ENCODE measurements at places on chromosomes 1 and 21.

DNA sequence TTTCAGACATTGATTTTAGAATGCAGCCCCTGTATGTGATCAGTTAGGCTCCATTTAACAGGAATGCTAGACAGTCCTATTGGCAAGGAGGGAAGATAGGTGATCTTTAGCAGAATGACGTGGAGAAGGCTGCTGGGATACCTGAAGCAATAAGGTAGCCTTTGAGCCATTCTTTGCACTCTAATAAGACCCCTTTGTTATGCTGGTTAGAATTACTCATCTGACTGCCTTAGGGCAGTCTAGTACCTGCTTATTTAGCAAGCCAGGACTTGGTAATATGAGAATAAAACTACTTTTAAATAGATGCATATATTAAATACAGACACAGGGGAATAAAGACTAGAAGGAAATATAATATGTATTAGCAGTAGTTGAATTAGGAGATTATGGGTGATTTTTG is 29.1 kb downstream of the NGF start:
- no peak for ATAC-seq

DNA sequence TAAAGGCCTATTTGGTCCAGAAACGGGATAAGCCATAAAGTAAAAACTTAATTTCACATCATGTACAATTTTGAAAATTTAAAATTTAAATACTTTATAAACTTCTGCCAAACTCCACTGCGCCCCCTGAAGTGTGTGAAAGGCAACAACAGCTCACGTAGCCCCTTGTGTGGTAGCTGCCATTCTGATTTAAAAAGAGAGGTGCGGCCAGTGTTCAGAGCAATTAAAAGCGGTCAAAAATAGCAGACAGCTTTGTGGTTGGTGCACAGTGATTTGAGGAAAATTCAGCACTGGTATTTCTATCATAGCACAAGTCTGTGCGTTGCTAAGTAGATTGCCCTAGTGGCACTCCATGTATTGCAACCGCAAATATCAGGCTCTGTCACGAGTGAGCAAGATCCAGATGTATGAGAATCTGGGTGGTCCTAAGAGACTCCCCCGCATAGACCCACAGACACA is 122.5 kb downstream of the ATG4C start:
- no peak for ATAC-seq

DNA sequence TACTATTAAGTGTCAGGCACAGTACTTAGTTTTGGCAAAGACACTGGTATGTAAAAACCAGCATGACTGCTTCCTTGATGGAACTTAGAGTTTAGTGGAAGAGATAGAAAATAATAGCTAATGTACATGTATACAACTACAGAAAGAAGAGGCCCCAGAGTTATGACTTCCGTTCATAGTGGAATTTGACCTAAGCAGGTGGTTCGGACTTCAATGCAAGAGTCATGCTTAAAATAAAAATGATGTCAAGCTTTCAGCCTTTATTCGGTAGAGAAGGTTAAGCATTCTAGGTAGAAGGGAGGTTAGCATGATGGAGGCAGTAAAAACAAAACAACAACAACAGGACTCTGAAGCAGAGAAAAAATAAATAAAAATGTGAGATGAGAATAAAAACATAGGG is 165.9 kb downstream of the KCNT2 start:
- no peak for ATAC-seq

DNA sequence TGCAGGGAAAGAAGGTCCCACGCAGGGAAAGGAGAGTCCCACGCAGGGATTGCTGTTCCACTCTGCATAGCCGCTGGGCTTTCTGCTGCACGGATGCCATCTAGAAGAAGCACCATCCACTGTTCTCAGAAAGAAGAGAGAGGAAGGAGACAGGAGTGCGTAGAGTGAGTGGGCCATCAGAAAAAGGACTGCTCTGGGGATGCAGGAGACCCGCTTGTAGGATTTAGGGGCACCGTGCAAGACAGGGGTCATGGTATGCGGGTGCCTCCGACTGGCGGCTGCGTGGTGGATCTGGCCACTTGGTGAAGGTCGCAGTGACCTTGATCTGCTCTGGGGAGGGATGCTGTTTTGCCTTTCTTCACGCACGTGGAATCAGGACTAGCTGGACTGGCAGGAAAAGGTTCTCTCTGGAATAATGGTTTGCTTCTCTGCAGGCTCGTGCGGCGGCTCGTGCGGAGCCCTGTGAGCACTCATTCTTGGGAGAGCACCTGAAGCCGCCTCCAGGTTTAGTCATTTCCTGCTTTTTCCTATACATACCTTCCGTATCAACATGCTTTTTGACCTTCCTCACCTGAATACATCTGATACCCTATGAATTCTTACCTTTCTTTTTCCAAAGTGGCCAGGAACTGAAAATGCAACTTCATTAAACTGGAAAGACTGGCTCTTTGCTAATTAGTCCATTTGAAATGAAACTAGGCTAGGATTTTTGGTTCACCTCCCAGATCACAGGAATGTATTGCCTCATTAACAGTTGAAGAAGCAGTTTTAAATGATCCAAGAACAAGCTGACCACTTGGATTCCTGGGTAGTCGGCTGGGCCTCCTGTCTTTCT is 181.6 kb downstream of the KIF26B start:
- ATAC-seq = no peak

- ATAC-seq = no peak
These were observed 73.4 kb downstream of the MACF1 start for GRCh38 chr1:39277879-39278278.

GRCh38 chr1:199945591-199945990 is 81.9 kb upstream of the NR5A2 start:
- ATAC-seq = no peak

DNA sequence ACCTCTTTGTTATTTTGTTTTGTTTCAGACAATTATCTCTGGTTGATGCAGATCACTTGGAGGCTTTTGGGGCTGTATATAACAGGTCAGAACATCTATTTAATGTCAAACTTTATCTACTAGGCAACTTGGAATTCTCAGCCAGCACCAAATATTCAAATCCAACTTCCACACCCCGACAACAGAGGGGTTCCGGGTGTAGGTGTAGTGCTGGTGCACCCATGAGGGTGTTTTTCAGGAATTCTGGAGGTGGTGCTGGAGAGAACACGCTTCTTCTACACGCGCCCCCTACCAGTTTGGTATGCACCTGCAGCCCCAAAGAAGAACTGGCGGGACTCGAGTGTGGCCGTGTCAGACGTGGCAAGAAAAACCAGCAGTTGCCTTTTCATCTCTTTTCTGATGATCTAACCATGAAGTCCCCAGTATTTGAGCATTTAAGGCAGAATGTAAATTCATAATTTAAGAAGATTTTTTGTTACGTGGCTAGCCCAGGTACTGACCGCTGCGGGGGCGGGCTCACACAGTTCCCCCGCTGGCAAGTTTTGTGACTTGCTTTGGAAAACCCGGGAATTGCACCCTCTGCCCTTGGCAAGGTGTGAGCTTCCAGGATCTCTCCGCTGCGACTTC is 462 bp upstream of the TLCD4 start:
- ATAC-seq = peak; percentile 84

GRCh38 chr21:26800455-26800854 is 44.8 kb downstream of the ADAMTS1 start:
- no peak for ATAC-seq

- ATAC-seq = no peak
These were observed 380 bp downstream of the MFN2 start for GRCh38 chr1:11980676-11980972.

DNA sequence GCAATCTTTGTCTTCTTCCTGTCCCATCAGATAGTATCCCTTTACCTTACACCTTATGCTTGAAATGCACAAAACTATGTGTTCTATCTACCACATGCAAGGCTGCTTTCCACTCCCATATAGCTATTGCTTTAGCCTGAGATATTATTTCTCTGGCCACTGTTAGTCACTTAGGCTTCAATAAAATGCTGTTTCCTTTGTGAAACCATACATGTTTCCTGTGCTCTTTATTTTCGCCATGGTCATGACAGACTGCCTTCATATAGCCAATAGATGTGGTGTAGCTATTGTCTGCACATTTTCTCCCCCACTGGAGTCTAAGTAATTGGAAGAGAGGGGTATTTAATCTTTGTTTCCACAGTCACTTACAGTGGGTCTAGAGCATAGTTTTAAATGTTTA is 108.4 kb downstream of the GREM2 start:
- ATAC-seq = no peak

DNA sequence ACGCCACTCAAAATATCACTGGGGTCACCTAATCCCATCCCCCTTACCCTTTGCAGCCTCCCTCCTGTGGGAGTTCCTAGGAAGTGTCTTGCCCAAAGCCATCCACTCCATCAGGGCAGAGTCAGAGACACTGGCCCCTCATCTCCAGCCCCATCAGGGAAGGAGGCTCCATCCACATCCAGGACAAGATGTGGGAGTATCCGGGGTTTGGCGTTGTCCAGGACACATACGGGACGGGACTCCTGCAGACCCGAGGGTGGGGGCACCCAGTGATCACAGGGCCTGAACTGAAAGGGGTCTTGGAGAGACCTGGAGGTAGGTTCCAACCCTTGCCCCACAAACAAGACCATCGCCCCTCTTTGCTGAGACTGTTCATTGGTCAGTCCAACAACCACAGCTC is 348.2 kb downstream of the MATN1 start:
- ATAC-seq = no peak

- ATAC-seq = no peak
These were observed 54.6 kb downstream of the TOMM20 start for GRCh38 chr1:235073968-235074522.

DNA sequence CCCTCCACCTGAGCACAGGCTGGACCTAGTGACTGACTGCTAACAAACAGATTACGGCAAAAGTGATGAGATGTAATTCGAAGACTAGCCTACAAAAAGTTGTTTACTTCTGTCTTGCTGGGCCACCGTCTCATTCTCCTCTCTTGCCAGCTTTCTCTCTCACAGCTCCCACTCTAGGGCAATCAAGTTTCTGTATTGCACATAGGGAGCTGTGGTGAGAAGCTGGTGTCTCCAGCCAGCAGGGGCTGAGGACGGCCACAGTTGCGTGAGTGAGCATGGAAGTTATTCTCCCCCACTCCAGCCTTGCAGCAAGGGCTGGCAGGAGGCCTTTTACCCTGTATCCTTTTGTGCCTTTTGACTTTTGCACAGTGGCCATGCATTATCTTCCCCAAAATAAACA is 8.6 kb upstream of the COL6A2 start:
- no peak for ATAC-seq

DNA sequence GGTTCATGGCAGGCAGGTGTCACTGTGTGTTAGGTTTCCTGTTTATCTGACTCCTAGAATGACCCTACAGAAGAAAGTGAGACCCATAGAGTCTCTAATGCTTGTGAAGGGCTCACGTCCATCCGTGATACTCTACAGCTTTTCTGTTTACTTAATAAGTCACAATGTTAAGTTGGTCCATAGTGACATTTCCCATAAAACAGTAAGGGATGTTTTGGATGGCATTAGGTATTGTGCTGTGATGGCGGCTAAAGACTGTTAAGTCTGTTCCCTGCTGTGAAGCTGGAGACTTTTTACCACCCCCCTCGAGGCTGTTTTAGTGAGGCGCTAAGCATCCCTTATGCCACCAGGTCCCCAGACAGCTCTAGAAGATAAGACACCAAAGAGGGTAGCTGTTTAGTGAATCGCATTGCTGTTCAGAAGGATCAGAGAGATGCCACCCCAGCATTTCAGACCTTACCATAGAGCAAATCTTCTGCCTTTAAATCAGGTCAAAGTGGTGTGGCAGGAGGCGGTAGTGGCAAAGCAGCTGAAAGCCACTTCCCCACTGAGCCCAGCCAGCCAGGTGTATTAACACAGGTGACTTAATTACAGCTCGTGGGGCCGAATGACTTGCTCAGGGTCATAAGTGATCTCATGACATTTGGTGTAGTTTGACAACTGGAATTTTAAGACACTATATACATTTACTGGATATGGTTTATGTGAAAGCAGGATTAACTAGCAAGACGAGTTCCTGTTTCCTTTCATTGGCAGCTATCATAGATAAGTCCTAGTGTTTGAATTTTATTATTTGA is 25.0 kb downstream of the SLC37A1 start:
- no peak for ATAC-seq

Data from stimulated activated memory B cell treated with anti-CD40 and anti-IgM and Interleukin-4, amounts not matched to agents 10 μg/mL and 1 μg/mL and 100 μg/mL, for 72 hours (primary cell).